ENCODE measurements at places on chromosomes 1 and 21.

DNA sequence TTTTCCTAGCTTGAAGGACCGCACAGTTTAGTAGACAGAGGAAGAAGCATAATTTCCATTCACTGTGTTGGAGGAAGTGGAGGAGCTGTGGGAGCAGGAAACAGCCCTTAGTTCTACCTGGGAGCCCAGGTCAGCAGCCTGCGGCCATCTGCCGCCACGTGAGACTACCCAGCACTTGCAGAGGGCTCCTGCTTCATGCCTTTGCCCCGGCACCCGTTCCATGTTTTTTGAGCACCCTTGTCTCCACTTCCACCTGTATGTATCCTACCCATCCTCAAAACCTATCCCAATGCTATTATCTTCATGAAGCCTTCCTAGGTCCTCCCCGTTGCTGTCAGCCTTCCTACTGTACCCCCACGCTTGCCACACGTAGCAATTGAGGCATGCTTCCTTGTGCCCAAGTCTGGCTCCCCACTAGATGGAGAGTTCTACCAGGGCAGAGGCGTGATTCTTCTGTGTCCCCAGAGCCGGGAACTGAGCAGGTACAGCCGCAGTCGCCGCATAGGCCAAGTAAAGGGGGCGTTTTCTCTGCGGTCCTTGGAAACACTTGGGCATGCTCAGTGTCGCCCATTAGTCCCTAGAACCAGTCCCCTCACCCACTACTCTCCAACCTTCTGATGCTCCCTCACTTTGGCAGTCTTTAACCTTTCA, 1.9 kb downstream of the SLC6A9 start:
- DNase-seq: no peak

GRCh38 chr21:33268393-33268736, 2.2 kb downstream of the IL10RB start:
- no peak for DNase-seq

DNA sequence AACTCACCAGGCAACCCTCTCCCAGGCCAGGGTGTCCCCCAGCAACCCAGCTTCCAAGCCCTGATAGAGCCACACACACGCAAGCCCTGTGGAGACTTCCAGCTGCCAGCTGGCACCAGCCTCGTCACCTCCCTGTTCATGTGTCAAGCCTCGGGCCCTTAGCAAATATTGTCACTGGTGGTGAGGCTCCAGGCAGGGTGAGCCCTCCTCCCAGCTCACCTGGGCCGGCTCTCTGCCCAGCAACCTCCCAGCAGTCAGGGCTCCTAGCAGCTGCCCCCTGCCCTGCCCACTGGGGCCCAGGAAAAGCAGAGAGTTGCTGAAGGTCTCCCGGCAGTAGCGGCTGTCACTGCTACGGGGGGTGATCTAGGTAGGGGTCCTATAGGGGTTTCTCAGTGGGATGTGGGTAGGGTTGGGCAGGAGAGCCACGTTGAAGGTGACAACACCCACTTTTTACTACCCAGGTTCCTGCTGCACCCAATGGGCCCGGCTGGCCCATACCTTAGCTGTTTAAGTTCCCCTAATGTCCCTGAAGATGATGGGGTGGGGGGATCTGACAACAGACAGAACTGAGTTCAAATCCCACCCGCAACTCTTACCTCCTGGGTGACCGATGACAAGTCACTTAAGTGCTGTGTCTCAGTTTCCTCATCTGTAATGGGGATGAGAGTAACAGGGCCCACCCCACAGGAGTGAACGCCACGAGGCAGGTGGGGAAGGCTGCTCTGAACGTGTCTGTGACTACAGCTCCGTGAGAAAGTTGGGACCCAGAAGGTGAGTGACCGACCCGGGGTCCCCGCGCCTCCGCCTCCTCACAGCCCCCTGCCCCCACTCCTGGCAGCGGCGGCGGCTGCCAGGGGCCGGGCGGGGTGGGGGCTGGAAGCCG, 678 bp downstream of the TTC39A start:
- no peak for DNase-seq

- no peak for DNase-seq
These were observed 62.9 kb downstream of the MDM4 start for GRCh38 chr1:204578867-204579664.

DNA sequence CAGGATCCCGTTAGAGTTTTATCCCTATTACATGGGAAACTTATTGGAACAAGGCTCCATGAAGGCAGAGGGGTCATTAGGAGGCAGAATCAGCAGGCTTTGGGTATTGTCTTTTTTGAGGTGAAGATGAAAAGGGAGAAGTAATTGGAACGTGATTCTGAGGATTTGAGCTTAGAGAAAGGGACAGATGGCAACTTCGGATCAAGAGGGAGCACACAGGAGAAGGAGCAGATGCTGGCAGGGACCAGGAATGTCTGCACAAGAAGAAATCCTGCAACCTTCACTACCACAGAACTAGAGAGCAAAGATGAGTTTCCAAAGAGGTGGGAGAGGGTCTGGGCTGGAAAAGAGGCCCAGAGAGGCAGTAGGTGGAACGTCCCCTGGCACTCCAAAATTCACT, 202.8 kb downstream of the RRAGC start:
- no peak for DNase-seq

- no peak for DNase-seq
These were observed 4.4 kb downstream of the ELOVL1 start for GRCh38 chr1:43363283-43363934.

DNA sequence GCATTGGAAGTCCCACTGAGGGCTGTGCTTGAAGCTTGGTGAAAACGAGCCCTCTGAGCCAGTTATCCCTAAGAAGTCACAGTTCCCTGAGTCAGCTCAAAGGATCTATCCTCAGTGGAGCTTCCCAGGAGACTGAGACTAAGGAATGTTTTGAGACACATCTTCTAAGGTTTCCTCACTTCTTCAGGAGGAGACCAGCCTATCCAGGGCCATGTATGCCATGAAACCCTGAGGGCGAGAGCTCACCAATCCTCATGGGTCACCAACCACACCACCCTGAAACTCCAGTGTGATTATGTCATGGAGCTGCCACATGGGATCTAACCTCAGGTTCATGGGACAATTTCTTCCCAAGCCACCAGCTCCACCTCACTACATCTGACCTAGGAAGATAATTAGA, 7.6 kb upstream of the TIE1 start:
- DNase-seq: no peak

Data from activated T-cell treated with anti-CD3 and anti-CD28 coated beads, Interleukin-2, amount 50 U/mL, for 1 hour (primary cell).